Glomerular endothelial cell (primary cell): ENCODE measurements at places on chromosomes 13 and 19. TPM values are rescaled to one million over a fixed set of nuclear protein-coding genes. Genes with fewer than 3 reads are reported as not detected.

The ZNF132 gene
- 3.3 and 4.4 TPM in 2 replicates for total RNA-seq

The CGB8 gene
- not detected in 2 replicates for total RNA-seq

The PRRG2 gene
- 1.6 and 12.2 TPM in 2 replicates for total RNA-seq

The SIGLEC10 gene
- total RNA-seq, result not detected in 2 replicates

The S1PR2 gene
- 1.8 and 3.4 TPM in 2 replicates for total RNA-seq

The RGL3 gene
- total RNA-seq, result not detected in 2 replicates

The MCF2L gene
- total RNA-seq, result 2.4 and 23.4 TPM in 2 replicates

The PLPP2 gene
- 13.9 and 30.5 TPM in 2 replicates for total RNA-seq

The PCP2 gene
- not detected in 2 replicates for total RNA-seq

The PAF1 gene
- total RNA-seq, result 27.4 and 32.1 TPM in 2 replicates

The TNFSF9 gene
- 8.2 and 12.1 TPM in 2 replicates for total RNA-seq

The NCCRP1 gene
- not detected in 2 replicates for total RNA-seq

The BRSK1 gene
- 1.2 and 3.0 TPM in 2 replicates for total RNA-seq

The TCF3 gene
- total RNA-seq, result 206 and 251 TPM in 2 replicates

The CEACAM20 gene
- not detected in 2 replicates for total RNA-seq

The OVOL3 gene
- total RNA-seq, result not detected in 2 replicates

The SIGLEC7 gene
- not detected in 2 replicates for total RNA-seq

The SERTM1 gene
- 0.35 TPM in 1 of 2 replicates, not detected in the other for total RNA-seq

The MYPOP gene
- 6.0 and 7.4 TPM in 2 replicates for total RNA-seq

The SLC15A1 gene
- not detected in 2 replicates for total RNA-seq

The RNF17 gene
- total RNA-seq, result 0.58 TPM in 1 of 2 replicates, not detected in the other

The SARS2 gene
- total RNA-seq, result 21.8 and 26.6 TPM in 2 replicates

The MEF2B gene
- not detected in 2 replicates for total RNA-seq
